ENCODE measurements at places on chromosomes 2 and 18. TPM values are rescaled to one million over a fixed set of nuclear protein-coding genes. Genes with fewer than 3 reads are reported as not detected.

The CKAP2L gene
- 18.0 TPM for total RNA-seq

The OTOS gene
- not detected for total RNA-seq

The OXER1 gene
- not detected for total RNA-seq

The FIGN gene
- 2.2 TPM for total RNA-seq

The ALLC gene
- total RNA-seq = not detected

The VAMP5 gene
- 51.0 TPM for total RNA-seq

The ANKRD23 gene
- total RNA-seq = 5.7 TPM

The KATNAL2 gene
- total RNA-seq = 5.1 TPM

The SPRED2 gene
- total RNA-seq = 7.1 TPM

GRCh38 chr2:211270257-211270656 is 713.9 kb downstream of the CPS1 start:
- no peak for DNase-seq

DNA sequence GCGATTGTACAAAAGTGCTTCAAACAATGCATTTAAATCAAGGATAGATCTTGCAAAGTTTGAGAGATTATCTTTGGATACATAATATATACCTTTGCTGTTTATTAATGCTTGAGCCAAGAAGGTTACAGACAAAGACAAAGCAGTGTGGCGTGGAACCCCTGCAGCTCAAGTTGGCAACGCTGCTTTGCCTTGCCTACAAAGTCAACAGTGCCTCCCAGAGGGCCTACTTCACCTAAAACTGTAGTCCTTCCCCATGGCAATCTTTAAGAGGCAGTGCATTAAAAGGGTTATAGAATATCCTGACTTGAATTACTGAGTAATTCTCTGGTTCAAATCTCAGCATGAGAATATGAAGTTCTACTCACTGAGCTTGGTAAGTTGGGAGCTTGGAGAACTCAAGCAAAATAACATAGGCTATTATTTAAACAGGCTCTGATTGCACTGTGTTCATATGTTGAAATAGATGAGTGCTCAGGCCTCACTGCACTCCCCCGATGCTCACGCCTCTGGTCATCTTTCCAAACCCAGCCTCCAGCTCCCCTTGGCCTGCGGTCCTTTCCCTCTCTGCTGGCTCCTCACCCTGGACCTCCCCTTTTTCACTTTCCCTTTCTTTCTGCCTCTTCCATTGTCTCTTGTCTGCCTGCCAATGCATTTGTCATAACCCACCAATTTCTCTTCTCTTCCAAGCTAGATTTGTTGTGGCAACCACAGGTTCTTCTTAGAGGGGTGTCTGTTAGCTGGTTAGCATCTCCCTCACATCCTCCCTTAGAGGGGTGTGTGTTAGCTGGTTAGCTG is 96.5 kb downstream of the MYT1L start:
- no peak for DNase-seq

DNA sequence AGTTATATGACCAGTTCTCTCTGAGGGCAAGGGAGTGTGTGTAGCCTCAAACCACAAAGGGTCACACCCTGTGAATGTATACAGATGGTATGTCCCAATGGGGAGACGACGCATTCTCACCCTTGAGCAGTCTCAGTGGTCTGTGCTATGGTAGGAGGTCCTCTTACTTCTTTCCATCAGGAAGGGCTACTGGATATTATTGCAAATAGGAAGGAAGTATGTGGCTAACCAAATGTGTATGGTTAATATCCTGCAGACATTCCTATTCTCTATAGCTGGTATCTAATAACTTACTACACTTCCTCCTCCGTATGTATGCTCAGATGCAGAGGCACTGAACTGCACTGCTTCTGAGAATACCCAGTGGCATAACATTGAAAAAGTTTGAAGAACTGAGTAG is 306.7 kb upstream of the CCDC68 start:
- no peak for DNase-seq

DNA sequence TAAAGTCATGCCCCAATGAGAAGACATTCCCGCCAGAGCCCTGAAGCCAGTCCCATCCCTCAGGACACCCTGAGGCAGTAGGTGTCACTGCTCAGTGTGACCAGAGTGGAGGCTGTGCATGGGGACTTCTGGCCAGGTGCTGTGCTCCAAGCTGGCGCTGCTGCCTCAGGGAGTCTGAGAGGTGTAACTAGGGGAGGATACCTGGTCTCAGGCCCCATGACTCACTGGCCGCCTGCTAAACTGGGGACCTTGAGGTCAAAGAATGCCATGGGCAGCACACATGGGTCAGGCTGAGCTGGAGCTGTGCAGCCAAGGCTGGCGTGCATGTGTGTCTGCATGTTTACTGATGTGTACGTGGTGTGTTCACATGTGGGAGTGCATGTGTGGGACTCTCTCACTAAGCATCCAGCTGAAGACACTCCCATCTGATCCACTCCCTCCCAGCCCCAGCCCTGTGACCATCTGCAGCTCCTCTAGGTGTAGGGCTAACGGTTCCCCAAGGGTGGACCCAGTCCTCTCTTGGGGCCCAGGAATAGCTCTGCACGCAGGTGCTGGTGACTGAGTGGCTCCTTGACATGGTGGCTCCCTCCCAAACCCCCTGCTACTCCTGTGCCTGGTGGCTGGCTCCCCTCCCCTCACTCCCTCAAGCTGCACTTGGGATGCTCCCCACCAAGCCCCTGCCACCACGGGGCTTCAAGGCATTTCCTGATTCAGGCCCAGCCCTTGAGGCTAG is 16.5 kb downstream of the HS6ST1 start:
- DNase-seq = peak; percentile 16

DNA sequence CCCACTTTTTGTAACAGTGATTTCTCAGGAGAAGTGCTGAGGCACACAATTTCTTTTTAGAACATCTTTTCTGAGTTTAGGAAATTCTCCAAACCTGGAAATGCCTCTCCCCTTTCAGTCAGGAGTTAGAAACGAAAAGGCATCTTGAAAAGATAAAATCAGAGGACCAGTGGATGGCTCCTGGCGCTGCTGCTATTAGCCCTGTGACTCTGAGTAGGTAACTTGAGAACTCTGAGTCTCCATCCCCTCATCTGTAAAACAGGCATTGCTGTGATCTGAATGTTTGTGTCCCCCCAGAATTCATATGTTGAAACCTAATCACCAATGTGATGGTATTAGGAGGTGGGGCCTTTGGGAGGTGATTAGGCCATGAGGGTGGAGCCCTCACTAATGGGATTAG is 50.2 kb downstream of the EHD3 start:
- no peak for DNase-seq

DNA sequence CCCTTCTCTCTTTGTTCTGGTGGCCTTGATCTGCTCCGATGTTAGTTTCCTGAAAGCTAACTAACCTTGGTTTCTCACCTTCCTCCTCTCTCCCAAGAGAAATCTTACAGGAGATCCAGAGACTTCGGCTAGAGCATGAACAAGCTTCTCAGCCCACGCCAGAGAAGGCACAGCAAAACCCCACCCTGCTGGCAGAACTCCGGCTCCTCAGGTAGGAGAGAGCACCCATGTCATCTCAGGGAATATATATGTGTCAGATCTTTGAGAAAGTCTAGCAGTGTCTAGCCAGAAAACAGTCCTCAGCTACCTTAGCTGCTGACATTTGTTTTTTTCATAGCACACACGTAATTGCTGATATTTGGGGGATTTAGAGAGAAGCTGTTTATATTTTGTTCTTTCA is 148.1 kb downstream of the DTNA start:
- DNase-seq = no peak

- no peak for DNase-seq
Observed at GRCh38 chr2:181672255-181673008, 7.9 kb downstream of the NEUROD1 start.

DNA sequence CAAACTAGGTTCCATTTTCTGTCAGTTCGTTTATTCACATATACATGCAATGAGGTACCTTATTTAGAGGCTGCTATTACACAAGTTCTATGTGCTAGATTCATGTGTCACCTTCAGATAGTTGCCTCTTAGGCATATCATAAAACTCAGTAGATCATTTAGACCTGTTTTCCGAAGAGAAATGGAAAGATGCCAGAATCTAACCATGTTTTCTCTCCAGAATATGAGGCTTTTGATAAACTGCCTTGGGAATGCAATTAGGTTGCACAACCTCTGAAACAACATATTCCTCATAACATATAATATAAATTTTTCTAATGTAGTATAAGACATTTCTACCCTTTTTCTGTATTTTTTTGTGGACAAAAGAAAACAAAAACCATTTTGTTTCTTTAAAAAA is 108.1 kb downstream of the PRPF40A start:
- no peak for DNase-seq

DNA sequence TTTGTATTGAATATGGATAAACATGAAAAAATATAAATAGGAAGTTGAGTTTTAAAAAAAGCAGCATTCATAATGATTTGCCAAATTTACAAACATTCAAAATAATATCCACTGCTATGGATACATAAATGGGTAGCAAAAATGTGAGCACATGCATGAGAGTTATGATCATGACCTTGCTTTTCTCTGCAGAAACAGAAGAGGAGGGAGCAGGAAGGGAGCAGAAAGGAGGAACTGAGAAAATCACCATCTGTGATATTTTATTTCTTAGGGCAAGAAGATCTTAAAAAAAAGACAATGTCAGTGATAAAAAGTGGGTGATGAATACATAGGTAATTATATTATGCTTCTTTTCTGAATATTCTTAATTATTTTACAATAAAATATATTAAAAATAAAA is 17.7 kb upstream of the CCDC93 start:
- DNase-seq = no peak

GRCh38 chr2:70456585-70457495 is 96.8 kb downstream of the TGFA start:
- no peak for DNase-seq

DNA sequence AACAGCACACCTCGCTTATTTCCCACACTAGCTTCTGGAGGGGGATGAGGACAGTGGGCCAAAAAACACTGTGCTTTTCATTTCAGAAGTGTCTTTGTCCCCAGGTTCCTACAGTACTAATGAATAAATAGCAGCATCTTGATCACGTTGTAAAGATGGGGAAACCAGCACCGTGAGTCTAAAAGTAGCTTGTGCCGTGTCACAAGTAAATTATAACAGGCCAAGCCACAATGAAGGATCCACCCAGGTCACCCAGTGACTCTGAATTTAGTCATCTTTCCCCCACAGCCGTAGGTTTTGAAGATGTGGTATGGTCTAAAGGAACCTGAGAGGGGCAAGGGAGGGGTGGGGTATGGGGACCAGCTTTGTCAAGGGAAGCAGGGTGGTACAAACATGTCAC is 8.8 kb downstream of the FZD7 start:
- peak; percentile 29 for DNase-seq

DNA sequence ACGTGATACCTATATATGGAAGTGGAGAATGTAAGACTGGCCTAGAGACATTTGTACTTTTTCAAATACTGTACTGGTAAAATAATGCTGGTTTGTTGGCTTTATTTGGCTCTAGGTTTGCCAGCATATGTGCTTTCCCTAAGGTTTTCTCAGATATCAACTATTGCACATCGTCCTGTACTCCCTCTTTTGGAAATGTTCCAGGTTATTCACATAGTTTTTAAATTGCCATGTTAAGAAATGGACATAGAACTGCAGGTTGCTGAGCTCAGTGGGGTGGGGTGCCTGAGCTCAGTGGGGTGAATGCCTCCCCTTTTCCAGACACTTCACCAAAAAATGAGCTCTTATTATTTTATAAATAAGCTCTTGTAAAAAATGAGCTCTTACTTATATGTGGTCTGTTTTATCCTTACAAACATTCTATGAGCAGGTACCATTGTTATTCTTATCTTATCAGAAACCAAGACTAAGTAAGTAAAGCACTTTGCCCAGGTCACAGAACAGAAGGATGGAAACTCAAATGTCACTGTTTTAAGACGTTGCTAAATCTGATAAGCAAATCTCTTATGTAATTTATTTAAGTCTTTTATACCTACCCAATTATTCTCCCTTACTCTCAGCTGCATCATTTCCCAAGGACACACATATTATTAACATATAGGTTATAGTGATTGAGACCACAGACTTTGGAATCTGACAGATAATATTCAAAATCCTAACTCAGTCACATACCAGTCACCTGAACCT is 99.0 kb downstream of the CPS1 start:
- no peak for DNase-seq

- peak; percentile 94 for DNase-seq
Observed at GRCh38 chr2:207513551-207514257, 16.1 kb upstream of the CREB1 start.

GRCh38 chr2:175631245-175631623 is 370.8 kb downstream of the LNPK start:
- DNase-seq = no peak

DNA sequence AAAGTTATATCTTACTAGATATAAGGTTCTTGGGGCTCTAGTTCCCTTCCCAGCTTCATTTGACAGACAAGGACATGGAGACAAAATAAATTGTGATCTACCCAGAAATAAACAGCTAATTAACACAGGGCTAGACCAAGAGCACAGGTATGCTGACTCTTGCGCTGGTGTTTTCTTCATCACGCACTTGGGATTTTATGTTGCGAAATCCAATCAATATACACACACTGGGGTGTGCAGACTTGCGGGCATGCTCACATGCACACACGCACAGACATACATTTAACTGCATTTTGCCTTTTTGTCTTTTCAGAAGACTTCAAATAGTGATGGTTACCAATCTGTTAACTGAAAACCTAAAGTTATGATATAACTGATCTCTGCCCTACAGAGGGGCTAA is 91.2 kb downstream of the LRATD1 start:
- DNase-seq = no peak

GRCh38 chr2:19887510-19887909 is 14.3 kb downstream of the TTC32 start:
- DNase-seq = no peak

DNA sequence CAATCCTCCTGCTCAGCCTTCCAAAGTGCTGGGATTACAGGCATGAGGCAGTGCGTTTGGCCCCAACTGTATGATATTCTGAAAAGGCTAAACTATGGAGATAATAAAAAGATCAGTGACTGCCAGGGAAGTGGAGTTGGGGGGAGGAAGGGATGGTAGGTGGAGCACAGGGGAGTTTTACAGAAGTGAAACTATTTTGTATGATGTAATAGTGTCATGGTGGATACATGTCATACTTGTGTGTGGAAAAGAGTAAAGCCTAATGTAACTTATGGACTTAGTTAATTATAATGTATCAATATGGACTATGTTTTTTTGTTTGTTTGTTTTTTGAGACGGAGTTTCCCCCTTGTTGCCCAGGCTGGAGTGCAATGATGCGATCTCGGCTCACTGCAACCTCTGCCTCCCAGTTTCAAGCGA is 2.9 kb upstream of the GGCX start:
- no peak for DNase-seq

DNA sequence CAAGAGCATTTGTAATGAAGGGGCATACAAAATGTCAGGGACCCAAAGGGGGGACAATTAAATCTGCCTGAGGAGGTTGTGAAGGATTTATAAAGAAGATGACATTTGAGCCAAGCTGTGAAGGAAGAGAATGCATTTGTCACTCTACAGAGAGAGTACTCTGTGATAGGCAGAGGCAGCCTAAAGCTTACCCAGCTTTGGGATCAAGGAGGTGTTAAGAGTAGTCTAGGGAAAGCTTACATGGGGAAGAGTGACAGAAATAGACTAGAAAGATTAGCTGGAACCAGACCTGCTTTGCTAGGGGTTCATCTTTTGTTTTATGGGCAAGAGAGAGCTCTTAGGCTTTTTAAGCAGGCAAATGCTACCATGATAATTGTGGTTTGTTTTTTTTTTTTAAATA is 169.1 kb upstream of the CYP26B1 start:
- DNase-seq = no peak
